ENCODE measurements at places on chromosomes 1 and 21.

DNA sequence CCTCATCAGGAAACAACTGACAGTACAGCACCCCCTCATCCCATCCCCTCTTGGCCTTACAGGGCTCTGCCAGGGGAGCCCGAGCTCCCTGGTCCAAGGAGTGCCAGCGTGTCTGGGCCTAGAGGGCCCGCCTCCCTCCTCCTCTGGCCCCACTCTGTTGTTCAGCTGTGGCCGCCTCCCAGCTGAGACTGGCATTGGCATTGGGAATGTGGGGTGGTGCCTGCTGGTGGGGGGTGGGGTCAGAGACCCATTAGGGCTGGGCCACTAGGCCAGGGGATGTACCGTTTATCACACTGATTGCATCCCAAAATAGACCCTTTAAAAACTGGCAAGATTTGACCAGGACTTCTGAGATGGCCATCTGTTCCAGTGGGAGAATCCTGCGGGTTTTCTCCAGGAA, 1.4 kb downstream of the LDLRAP1 start:
- peak; percentile 80 for DNase-seq

- DNase-seq = peak; percentile 42
Observed at GRCh38 chr1:119141020-119141424, 569 bp upstream of the WARS2 start.

DNA sequence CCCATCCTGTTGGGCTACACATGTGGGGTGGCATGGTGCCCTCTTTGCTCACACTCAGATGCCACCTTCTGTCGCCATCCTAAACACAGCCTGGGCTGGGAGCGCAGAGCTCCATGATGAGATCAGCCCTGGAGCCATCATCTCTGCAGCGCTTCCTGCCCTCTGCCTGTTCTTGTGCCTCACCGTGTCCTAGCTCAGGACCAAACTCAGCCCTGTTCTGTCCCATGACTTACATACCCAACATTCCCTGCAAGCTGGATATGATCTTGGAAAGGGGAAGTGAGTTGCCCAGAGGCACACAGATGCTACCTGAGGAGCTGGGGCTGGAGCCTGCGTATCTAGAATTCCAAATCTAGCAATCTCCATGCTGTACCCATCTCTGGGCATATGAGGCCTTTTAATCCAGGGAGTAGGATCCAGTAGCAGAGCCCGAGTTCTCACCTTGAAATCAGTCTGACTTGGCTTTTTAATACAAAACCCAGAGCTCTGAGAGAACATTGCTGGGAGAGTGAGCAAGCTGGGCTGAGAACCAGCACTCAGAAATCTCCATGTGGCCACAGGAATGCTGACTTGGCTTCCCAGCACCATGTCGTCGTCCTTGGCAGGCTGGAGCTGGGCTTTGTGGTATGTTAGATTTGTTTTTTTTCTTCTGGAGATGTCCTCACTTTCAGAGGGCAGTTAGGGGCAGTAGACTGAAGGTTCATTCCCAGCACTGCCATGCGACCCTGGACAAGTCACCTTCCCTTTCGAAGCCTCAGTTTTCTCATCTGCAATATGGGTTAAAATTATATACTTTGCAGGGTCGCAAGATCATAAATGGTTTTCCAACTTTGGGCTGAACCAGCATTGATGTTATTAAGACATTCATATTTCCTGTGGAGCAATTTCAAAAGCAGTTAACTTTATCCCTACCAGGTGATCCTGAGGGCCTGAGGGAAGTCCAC, 2.6 kb downstream of the ALPL start:
- DNase-seq = peak; percentile 96

DNA sequence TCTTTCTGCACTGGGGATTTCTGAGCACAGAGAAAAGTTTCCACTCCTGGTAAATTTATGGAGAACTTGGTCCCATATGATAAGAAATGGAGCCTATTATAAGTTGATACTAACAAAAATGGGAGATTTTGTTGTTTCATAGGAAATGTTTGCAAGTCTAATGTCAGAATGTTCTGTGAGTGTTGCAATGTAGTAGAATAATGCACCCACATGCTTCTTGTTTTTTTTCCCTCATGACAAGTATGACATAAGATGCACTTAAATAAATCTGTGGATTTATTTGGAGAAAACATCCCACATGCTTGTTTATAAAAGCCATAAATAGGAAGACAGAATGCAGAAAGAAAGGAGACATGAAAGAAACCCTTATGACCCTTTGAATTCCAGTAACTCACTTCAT, 50.8 kb upstream of the KCNJ6 start:
- DNase-seq = no peak

DNA sequence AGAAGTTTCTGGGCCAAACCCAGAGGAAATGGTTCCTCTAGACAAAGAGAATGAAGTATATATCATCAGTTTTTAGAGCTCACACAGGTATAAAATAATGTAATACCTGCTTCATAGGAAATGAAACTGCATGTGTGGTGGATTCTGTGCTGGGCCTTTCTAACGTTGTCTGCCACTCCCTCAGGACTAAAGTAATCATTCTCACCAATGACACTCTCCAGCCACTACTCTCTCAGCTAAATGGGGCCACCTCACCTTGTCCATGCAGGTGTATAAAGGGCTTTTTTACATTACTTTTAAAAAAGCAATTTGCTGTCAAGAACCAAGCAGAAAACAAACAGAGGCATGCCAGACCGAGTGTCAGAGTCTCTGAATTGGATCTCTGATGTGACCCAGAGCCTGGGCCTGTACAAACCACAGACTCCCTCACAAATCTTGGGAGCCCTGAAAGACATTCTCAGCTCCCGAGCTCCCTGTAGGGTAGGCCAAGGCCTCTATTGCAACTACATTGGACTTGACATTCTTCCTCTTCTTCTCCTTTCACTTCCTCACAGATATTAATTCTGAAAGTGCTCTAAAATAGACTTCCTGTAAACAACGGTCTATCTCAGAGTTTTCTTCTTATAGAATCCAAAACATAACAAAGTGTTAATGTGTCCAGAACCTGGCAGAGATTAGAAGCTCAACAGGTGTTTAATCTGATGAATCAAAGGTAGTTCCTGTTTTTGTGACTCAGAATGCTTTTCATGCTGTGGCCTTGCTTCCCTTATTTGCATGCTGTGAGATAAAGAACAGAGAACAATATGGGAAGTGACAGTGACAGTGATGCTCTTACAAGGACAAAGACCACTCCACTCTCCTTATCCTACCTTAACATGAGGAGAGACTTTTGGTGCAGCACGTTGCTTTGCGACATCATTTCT, 8.6 kb downstream of the AIM2 start:
- DNase-seq = no peak

- no peak for DNase-seq
Observed at GRCh38 chr1:33719771-33720670, 143.9 kb upstream of the HMGB4 start.

DNA sequence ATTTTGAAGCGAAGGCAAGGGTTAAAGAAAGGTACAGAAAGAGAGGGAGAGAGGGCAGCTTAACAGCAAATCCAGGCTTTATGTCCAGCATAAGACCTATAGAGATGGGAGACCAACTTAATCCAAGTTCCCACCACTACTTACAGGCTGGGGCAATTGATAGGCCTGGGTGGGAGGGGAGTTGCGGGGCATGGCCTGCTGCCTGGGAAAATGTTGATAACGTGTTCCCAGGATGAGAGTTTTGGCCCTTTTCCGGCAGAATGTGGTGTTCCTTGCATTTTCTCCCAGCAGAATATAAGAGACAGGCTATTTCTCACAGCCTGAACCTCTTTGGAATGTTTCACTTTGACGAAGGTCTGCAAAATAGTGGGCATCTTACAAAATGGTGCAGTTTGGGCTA, 34.9 kb upstream of the PLA2G5 start:
- DNase-seq = no peak

DNA sequence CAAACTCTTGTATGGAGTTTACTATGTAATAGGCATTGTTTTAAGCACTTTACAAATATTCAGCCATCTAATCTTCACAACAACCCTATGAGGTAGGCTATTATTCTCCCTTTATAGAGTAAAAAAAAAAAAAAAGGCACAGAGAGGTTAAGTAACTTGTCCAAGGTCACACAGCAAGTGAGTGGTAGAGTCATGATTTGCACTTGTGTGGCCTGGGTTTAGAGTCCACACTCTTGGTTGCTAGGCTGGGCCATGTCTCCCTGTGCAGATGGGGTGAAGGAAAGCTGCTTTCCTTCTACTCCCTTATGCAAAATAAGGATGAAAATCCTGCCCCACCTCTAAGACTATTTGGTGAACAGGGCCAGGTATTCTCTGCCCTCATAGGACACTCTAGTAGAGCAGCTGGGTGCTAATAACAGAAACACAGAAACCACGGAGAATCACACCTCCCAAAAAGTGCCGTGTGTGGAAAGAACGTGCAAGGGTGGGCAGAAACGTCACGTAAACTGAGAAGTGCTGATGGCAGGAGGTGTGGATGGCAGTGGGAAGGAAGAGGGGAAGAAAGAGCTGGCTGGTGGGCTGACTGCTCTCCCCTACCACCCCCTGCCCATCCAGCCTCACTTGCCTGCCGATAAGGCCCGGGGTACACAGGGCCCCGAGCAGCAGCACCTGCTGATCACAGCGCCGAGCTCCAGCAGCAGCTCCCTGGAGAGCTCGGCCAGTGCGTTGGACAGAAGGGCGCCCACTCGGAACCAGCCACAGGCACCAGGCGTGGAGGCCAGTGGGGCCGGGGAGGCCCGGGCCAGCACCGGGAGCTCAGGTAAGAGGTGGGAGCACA, 28.3 kb upstream of the VPS13D start:
- peak; percentile 19 for DNase-seq

GRCh38 chr1:197319631-197320030, 51.6 kb downstream of the CRB1 start:
- no peak for DNase-seq

DNA sequence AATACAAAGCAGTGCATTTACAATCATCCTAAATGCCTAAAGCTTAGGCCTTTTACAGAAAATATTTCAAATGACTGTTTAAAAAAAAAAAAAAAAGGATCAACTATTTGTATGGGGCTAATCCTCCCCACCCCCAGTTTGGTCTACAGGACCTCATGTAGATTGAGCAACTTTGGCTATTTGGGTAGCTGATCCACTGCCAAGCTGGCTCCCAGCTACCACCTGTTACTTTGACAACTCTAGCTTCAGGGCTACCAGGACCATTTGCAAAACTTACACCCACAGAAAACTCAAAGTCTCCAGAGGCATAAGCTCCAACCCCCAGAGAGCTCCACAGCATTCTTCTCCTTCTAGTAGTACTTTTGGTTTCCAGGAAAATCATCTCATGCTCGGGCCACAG, 29.4 kb downstream of the JAK1 start:
- peak; percentile 87 for DNase-seq

DNA sequence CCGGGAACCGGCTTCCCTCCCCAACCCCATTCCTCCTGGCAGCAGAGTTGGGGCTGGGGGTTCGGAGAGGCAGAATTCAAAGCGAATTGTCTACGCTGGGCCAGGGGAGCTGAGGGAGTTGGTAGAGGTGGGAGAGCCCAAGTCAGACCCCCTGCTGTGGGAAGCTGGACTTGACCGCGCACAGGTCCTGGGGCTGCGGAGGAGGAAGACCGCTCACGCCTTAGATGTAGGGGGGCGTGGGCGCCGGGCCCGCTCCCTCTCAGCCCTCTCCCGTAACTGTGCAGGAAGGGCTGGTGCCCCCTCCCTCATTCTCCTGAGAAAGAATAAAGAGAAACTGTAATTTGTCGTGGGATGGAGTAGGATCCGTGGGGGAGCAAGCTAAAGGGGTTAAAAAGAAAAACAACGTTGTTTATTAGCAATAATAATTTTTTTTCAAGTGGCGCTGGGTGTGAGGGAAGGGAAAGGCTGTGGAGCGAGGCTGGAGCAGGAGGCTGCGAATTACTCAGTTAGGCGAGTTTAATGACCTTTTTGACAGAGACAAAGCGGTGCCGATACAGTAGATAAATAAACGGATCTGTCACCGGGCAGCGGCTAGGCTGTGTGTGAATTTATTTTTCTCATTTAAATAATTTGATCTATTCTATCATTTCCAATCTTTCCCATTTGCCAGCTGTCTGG, 838 bp upstream of the GRIK3 start:
- DNase-seq = no peak

- DNase-seq = peak; percentile 45
Observed at GRCh38 chr1:211639475-211640300, 35.7 kb downstream of the NEK2 start.

DNA sequence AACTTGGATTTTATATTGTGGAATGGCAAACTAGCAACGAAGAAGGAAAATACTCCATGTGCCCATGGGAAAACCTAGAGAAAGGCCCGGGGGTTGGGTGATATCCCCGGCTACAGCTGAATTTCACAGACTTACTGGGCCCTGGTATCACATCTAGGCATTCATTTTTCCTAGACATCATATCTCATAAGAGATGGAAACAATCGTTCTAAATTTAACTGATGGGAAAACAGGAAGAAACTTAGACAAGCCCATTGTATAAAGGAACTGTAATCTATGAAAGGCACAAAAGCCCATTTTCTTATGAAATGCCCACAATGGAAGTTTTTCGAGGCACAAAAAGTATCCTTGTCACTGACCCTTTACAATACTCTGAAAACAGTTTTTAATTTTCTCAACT, 407.9 kb upstream of the LYPLAL1 start:
- no peak for DNase-seq

DNA sequence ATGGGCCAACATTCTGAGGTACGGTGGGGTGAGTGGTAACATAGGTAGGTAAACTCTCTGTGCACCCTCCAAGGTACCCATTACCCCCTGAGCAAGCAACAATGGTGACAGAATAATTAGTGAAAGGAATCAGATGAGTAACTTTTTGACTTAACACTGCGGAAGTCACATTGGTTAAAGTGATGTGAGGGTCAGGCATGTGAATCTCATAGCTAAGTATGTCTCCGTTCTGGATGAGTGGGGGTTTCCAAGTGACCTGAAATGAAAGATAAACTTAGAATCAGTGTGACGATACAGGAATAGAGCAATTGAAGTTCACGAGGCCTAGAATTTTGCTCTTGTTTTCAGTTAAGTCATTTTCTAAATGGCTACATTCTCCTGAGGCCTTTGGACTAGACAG, 311.7 kb downstream of the KCTD3 start:
- no peak for DNase-seq

DNA sequence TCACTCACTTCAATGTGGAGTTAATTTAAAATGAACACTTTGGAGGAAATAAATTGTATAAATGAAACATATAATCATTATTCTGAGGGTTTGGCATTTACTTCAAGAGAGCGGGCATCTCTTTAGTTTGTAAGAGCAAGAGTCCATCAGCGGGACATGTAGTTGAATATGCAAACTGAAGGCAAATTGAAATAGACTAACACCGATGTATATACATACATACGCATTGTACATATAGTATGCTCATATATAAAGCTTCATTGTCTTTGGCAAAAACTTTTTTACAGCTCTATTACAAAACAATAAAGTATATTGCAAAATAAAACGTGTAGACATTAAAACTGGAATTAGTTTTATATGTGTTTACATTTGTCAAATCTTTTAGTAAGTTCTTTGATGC, 328.9 kb downstream of the LTN1 start:
- no peak for DNase-seq

GRCh38 chr1:113391649-113392271, 1.4 kb downstream of the MAGI3 start:
- no peak for DNase-seq

- DNase-seq = no peak
Observed at GRCh38 chr1:183323849-183324683, 94.1 kb downstream of the NMNAT2 start.
